ENCODE measurements at places on chromosomes 4 and X.

DNA sequence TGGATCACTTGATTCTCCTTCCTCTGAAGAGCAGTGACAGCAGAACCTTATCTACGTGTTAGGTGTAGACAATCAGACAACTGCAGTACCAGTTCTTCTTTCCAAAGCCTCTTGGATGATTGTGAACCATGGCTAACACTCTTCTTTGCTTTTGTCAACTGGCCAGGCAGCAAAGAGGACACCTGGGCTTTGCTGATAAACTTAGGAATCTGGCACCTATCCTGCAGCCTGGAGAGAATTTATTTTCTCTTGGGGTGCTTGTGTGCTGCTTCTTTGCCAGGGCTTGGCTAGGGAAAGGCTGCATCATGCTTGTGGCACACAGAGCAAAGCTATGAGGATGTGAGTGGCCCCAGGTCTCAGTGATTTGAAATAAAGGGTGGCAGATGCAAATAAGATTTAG lies 77.4 kb downstream of the ANAPC4 start:
- DNase-seq = no peak

- no peak for DNase-seq
Observed at GRCh38 chrX:7133050-7133440, 14.5 kb upstream of the STS start.

DNA sequence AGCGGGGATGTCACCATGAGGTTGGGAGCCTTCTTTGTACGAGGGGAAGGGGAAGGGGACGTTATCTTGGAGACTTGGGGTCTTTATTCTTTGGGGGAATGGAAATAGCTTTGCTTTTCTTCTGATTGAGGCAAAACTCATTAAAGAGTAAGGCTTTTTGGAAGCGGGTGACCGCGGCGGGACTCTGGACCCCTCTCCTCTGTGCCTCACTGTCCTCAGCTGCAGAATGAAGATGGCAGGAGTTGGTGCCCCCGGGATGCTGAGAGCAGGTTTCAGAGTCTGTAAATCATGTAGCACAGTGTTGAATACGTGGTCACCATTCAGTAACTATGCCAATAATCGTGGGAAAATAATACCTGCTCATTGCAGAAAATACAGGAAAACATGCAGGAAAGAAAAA lies 32.1 kb downstream of the HTT-AS start:
- DNase-seq = no peak

GRCh38 chrX:150163956-150164726 lies 199.0 kb upstream of the MAMLD1 start:
- DNase-seq = no peak

DNA sequence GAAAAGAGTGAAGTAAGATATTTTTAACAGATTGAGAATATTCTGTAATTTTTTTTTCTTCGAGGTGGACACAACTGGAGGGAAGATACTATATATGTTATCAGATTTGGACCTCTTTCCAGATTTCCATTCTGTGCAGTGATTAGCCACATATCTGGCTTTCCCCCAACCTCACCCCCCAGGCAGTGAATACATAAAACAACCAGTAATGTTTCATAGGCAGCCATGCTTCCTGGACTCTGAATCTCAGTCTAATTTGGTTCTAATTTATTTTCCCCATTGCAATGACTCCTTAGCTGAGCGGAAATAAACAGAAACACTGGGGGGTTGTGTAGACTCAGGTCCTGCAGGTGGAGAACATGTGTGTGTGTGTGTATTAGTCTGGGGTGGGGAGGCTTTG lies 226.5 kb downstream of the FBXW7 start:
- DNase-seq = no peak

GRCh38 chr4:153523941-153524386 lies 57.8 kb downstream of the TMEM131L start:
- DNase-seq = no peak

- no peak for DNase-seq
Observed at GRCh38 chrX:39140581-39140980, 339.3 kb downstream of the MID1IP1 start.

GRCh38 chr4:4437798-4438470 lies 51.0 kb downstream of the NSG1 start:
- no peak for DNase-seq

GRCh38 chr4:6619116-6619465 lies 21.4 kb upstream of the MRFAP1 start:
- DNase-seq = no peak

DNA sequence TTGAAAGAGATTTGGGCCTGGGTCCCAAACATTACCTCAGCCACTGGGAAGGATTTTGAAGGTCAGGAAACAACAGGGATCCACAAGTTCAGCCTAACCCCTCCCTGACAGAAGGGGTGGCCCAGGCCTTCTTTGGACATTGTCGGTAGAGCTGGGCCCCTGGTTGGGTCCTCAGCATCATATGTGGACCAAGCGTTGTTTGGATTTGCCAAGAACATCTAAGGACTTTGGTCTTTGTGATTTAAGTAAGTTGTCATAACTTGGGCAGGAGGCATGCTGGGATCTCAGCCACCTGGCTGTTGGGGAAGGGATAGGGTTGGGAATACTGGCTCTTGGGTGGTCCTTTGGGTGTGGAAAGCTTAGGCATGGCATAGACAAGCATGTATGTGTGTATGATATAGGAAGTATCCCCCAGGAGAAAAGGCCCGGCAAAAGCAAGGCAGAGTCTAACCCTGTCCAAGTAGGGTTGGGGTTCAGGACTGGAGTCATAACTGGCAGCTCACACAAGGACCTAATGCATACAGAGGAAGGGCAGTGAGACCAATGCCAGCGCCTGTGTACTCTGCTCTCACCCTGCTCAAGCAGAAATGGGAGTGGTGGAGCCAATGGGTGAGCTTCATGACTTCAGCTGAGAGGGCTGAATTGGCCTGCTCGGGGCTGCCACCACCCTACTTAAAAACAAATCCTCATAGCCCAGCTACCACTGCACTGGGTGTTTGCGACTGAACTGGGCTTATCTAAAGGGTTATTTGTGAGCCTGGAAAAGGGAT lies 102.8 kb downstream of the RTL5 start:
- no peak for DNase-seq

DNA sequence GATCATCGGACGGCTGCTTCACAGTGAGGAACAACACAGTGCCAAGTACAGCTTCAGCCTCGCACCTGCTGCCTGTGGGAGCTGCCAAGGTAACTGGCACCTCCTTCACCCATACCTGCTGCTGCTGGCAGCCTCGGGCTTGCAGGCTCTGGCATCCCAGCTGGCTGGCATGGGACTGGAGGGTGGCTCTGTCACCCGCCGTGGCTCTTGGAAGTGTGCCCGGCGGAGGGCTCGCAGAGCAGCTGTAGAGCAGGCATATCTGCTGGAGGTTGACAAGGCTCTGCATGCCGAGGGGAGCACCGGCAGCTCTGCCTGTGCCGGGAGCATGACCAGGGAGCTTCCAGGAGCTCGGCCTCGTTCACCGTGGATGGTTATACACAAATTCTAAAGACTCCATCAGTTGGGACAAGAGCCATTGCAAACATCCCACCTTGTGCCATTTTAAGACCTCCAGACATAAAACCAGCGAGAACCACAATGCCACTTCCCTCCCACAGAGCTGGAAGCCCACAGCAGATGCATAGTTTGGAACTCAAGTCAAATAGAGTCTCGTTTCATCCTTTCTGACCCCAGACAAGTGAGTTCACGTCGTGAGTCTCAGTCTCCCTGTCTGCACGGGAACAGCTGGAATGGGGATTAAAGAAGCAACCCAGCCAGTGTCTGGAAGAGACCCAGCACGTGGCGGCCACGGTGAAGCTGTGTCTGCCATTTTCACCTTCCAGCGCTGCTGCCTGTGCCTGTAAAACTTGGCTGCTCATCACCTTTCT lies 84.3 kb upstream of the PSAPL1 start:
- no peak for DNase-seq

GRCh38 chr4:38367642-38368174 lies 296.3 kb upstream of the KLF3 start:
- DNase-seq = no peak

GRCh38 chrX:155068165-155068564 lies 2.8 kb downstream of the CMC4 start:
- DNase-seq = no peak

DNA sequence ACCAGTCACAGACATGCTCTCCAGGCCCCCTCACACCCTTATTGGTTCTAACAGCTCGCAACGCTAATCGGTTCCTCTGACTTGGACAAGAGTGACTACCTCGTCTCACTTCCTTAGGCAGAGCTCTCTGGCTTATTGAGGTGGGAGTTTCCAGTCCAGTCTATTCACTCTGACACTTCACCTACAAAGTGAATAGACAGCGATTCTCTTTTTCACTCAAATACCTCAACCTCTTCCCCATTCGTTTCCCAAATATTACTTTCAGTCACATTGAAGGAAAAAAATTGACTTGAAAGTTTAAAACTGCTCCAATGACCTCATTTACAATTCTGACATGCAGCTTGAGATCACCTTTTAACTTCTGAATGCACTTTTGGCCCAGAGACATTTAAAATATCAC lies 17.7 kb downstream of the HELT start:
- DNase-seq = no peak

GRCh38 chr4:86482306-86483172 lies 111.6 kb upstream of the PTPN13 start:
- no peak for DNase-seq

DNA sequence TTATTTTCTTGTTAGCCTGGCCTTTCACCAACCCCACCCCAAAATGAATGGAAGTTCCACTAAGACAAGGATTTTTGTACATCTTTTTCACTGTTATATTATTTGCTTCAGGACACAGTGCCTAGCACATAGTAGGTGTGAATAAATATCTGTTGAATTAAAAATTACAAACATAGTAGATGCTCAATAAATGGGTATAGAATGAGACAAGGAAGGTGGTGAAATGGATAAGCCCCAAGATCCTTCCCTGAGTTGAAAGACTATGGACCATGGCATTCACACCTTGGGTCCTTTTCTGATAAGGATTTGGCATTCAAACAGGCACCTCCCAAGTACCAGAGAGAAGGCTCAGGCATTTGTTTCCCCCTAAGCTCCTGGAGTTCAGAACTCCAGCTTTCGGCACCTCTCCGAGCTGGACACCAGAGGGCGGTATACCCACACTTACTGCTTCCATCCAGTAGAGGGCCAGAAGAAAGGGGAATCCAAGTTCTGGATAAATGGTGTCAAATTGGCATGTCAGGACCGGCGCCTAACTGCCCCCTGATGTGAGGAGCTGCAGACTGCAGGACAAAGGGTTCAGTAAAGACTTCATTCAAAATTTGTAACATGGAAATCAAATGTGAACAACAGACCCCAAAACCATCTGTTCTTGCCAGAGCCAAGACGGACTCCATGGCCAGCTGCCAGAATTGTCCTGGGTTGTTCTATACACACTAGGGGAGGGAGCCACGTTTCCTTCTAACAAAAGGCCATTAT lies 193.0 kb downstream of the GPC3 start:
- peak; percentile 9 for DNase-seq

GRCh38 chr4:136935305-136935704 lies 597.0 kb downstream of the PCDH18 start:
- no peak for DNase-seq

GRCh38 chrX:74535086-74535407 lies 79.4 kb downstream of the RLIM start:
- no peak for DNase-seq

DNA sequence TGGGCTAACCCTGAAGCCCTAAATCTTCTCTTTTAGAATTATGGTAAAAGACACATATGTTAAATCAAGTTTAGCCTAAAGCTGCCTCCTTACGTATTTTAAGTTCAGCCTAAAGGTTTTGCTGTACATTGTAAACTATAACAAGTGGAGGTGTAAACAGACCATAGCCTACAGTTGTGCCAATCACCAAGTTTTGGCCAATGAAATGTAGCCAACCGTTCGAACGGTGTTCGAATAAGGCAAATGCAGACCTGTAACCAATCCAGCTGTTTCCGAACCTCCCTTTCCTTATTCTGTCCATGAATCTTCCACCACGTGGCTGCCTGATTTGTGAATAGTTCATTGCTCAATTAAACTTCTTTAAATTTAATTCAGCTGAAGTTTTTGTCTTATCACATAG lies 52.1 kb upstream of the TBC1D9 start:
- no peak for DNase-seq

GRCh38 chrX:7801711-7802110 lies 41.3 kb upstream of the VCX start:
- no peak for DNase-seq

- DNase-seq = no peak
Observed at GRCh38 chrX:40949071-40949470, 136.2 kb upstream of the USP9X start.

- no peak for DNase-seq
Observed at GRCh38 chr4:683982-684622, 4.8 kb downstream of the SLC49A3 start.

DNA sequence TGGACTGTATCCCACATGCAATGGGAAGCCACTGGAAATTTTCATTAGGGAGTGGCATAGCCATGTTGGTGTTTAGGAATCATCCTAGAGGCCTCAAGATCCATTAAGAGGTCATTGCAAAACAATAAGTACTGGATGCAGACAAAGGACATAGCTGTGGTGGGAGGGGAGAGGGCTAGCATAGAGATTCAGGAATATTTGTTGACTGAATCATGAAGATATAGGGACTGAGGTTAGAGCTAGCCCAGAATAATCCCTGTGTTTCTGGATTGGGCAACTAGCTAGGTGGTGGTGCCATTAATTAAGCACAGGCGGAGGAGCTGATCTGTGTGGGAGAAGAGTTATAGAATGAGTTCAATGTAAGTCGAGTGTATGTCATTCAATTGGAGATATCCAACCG lies 135.0 kb downstream of the RAB28 start:
- DNase-seq = no peak

GRCh38 chr4:77827343-77827742 lies 8.2 kb upstream of the CNOT6L start:
- DNase-seq = no peak

- DNase-seq = peak; percentile 20
Observed at GRCh38 chrX:47311932-47312774, 58.2 kb upstream of the ZNF157 start.

DNA sequence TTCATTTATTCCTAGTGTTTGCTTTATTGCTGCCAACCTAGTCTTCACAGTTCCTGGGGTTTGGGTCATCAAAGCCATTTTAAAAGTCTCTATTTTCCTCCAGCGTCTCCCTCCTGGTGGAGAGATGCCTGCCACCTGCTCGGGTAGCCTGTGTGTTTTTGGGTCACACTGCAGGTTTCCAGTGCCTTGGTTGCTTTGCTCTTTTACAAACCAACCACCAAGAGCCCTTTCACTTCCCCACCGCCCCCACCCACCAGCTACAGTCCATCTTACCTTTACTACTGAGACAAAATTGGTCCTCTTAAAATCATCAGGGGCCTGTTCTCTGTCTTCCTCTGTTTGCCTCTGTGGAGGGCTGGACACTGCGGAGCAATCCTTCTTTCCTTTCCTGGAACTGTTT lies 280.5 kb upstream of the GATB start:
- DNase-seq = no peak

- no peak for DNase-seq
Observed at GRCh38 chr4:141153751-141154510, 20.7 kb upstream of the RNF150 start.

DNA sequence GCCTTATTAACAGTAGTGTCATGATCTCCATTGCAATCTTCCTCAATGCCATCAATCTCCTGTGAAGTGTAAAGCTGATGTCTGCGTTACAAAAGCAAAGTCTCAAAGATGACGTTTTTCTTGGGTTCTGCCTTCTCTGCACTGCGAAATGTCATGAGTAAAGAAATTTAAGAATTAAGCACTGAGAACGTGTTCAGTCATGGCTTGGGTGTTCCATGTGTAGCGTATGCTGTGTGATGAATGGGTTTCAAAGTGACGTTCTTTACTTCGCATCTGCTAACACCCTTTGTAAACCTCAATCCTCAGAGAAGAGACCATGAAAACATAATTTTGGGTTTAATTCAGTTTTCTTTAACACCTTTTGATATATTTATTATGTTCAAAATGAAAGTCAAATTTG lies 999 bp downstream of the NAP1L5 start:
- DNase-seq = no peak
